ENCODE measurements at places on chromosomes 3 and 15.

DNA sequence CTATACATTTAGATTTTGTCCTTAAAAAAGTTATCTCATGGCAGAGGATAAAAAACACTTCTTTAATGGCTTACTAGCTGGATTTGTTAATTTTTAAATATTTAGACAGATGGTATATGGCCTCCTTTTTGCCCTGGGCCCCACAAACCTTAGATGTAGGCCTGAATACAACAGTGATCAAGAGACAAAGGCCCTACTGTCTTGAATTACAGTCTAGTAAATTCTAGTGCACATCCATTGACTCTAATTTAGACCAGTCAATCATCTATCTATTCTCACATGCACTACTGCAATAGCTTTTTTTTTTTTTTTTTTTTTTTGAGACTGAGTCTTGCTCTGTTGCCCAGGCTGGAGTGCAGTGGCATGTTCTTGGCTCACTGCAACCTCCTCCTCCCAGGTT lies 452.8 kb downstream of the FHIT start:
- DNase-seq = no peak

DNA sequence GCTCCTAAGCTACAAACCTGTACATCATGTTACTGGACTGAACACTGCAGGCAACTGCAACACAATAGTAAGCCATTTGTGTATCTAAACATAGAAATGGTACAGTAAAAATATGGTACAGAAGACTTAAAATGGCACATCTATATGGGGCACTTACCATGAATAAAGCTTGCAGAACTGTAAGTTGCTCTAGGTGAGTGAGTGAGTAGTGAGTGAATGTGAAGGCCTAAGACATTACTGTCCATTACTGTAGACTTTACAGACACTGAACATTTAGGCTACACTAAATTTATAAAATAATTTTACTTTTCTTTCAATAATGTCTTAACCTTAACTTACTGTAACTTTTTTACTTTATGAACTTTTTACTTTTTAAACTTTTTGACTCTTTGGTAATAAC lies 76.2 kb downstream of the STAG1 start:
- no peak for DNase-seq

GRCh38 chr3:69320871-69321271 lies 65.0 kb downstream of the FRMD4B start:
- no peak for DNase-seq

GRCh38 chr3:29937185-29937584 lies 656.3 kb downstream of the RBMS3 start:
- DNase-seq = no peak

- DNase-seq = no peak
Measured at GRCh38 chr15:70101459-70102113, 3.9 kb upstream of the TLE3 start.

All from sciatic nerve (tissue), 2 donors.